Endothelial cell (in vitro differentiated cells): ENCODE measurements at places on chromosomes 2 and 18. TPM values are rescaled to one million over a fixed set of nuclear protein-coding genes. Genes with fewer than 3 reads are reported as not detected.

The CD207 gene
- 0.74 TPM for total RNA-seq

The TXNDC2 gene
- total RNA-seq: not detected

The FLACC1 gene
- total RNA-seq: 1.1 TPM

The LYPD6 gene
- 3.5 TPM for total RNA-seq

The ABI2 gene
- total RNA-seq: 101 TPM

The ANKRD62 gene
- total RNA-seq: 0.13 TPM

The REG3G gene
- total RNA-seq: not detected

The DIS3L2 gene
- 42.1 TPM for total RNA-seq

- H3K27me3 ChIP-seq: peaks cover 9% of the 10 kb centered on the region
- DNase-seq: peak; percentile 66
- H3K4me1 ChIP-seq: peaks cover 49% of the 10 kb centered on the region
- H3K4me3 ChIP-seq: no peak overlapping the region
- H3K27ac ChIP-seq: peak overlapping the region; percentile 68
- H3K36me3 ChIP-seq: peaks cover 4% of the 10 kb centered on the region
Observed at GRCh38 chr2:206800506-206801417, 35.4 kb downstream of the FASTKD2 start.

DNA sequence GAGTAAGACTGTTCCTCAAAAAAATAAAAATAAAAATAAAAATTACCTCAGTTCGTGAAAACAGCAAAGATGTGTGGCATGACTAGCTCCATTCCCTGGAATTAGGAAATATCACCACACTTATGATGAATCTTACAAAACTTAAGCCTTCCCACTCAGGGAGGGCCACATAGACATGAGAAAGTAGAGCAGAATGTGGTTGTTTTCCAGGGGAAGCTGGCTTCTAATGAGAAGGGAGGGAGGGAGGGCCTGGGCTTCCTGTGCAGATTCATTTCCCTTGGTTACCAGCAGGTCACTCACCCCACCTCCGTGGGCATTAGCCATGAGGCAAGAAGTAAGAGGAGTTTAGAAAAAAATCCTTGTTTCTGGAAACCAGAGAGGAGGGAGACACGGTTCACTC, 95.9 kb upstream of the RMDN2 start:
- H3K4me1 ChIP-seq: peaks cover 9% of the 10 kb centered on the region
- H3K27ac ChIP-seq: no peak overlapping the region
- H3K27me3 ChIP-seq: no peaks in the 10 kb centered on the region

DNA sequence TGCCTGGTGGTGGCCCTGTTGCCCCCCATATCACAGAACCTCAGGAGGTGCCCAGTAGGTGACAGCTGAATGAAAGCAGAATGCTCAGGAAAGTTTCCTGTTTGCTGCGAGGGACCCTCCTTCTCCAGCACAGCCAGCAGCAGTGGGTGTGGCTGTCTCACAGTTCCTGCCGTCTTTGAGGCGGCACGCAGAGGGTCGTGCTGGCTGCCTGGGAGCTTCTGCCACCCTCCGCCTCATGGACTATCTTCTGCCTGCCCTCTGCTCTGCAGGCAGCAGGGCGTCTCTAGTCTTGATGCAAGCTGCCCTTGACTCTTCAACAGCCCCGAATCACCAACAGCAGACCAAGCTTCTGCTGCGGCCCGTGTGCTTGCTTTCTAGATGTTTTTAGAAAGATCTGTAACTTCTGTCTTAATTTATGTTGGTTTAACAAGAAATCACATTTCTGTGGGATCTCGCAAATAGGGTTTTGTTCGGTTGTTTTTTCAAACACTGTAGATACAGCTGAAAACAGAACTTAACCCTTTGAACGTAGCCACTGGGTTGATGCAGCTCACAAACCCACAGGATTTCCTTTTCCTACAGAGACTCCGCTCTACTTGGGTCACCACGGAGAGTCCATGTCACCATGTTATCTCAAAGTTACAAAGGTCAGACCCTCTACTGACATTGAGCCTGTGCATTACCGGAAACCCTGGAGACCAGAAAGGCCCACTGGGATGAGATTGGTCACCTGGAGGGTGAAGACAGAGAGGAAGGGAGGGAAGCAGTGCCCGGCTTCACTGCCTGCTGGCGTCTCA, 144.9 kb downstream of the ACOXL start:
- DNase-seq: no peak
- peaks cover 4% of the 10 kb centered on the region for H3K36me3 ChIP-seq
- no peak overlapping the region for H3K4me3 ChIP-seq
- H3K4me1 ChIP-seq: peaks cover 9% of the 10 kb centered on the region
- H3K27me3 ChIP-seq: no peaks in the 10 kb centered on the region

DNA sequence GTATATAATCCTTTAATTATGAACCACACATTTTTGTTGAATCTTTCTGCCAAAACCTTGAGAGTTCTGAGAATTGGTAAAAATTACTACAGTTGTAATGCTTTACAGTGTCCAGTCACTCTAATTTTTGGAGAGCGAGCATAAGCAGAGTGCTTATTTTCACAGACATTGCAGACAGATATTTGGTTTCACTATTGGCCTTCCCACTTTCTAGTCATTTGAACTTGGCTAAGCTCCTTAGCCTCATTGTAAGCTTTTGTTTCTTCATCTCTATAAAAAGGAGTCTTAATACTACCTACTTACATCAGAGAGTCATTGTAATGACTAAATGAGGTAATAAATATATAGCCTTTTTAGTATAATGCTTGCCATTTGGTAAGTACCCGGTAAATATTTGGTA, 80.4 kb downstream of the LCLAT1 start:
- no peak overlapping the region for H3K27ac ChIP-seq
- no peaks in the 10 kb centered on the region for H3K36me3 ChIP-seq

DNA sequence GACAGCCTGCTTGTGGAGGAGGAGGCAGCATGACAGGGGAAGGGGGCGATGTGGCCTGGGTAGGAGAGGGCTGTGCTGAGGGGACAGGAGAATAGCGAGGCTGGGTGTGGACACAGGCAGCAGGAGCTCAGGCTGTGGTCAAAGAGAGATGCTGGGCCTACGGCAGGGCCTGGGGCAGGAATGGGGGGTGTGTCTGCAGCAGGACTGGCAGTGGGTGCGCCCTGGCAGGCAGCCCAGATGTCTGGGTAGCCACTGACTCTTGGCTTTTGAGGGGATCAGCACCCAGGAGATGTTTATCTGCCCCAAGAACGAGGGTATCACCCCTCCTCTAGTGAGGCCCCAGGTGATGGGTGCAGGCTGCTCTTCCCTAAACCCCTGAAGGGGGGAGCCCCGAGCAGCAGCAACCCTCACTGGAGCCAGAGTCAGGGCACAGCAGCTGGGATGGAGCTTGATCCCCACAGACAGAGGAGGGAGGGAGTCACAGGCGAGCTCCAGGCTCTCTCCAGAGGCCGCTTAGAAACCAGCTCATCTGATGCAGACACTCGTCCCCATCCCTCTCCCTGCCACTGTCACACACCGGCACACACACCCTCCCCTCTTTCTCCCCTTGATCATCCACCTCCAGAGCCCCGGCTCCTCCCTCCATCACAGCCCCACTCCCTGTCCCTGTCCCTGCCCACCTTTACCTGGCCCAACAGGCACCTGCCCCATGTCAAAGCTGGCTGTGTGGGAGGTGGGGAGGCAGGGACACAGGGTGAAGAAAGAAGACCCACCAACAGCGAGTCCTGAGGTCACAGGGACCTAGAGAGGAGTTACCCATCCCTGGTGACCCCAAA, 29.8 kb upstream of the TNS1 start:
- H3K27ac ChIP-seq: no peak overlapping the region
- H3K4me1 ChIP-seq: peaks cover 3% of the 10 kb centered on the region
- no peaks in the 10 kb centered on the region for H3K36me3 ChIP-seq
- no peak overlapping the region for H3K4me3 ChIP-seq
- H3K27me3 ChIP-seq: peaks cover 14% of the 10 kb centered on the region

GRCh38 chr2:240482141-240482540, 46.7 kb downstream of the GPC1 start:
- no peaks in the 10 kb centered on the region for H3K27me3 ChIP-seq
- DNase-seq: no peak
- no peak overlapping the region for H3K4me3 ChIP-seq
- H3K27ac ChIP-seq: no peak overlapping the region
- H3K36me3 ChIP-seq: no peaks in the 10 kb centered on the region

DNA sequence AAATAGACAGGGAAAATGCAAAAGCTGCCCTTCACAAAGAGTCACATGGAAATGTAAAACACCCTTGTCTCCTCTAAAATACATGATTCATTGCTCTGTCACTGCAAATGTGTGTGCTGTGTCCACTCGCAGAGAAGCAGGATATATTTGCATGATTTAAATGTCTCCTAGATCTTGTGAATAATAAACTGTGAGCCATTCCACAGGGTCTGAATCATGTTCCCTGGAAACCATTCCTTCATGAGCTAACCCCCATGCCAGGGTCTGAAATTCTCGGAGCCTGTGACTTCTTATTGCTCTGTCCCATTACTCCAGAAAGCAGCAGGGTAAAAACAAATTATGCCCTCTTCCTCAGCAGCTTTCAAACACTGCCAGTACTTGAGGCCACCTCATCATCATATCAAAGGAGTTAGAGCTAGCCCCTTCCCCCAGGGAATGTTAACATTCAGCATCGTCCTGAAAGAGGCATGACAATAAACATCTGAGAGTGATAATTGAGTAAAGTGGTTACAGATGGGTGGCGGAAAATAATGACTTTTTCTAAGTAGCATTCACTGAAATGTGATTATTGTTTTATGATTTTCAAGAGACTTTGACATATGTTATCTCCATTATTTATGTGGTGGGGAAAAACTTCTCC, 11.7 kb upstream of the CNGA3 start:
- no peak overlapping the region for H3K4me3 ChIP-seq
- H3K27ac ChIP-seq: no peak overlapping the region
- no peaks in the 10 kb centered on the region for H3K27me3 ChIP-seq
- no peaks in the 10 kb centered on the region for H3K4me1 ChIP-seq

- H3K27me3 ChIP-seq: peaks cover 4% of the 10 kb centered on the region
- H3K4me1 ChIP-seq: no peaks in the 10 kb centered on the region
- no peak overlapping the region for H3K4me3 ChIP-seq
- H3K36me3 ChIP-seq: no peaks in the 10 kb centered on the region
- no peak overlapping the region for H3K27ac ChIP-seq
Observed at GRCh38 chr2:126817172-126817571, 81.5 kb upstream of the TEX51 start.

DNA sequence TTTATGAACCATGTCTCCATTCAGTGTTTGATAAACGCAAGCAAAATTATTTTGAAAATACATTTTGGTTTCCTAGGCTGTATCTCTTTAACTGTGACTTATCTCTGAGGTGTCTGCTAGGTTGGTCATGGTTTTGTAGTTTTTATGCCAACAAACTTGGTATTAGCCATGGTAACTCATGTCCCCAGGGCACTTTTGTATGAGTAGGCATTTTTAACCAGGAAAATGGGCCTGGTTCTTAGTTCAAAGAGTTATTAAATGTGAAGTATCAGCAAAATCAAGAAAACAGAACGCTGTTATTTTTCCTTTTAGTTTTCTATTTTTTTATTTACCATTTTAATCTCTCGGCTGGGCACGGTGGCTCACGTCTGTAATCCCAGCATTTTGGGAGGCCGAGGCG, 179.3 kb upstream of the LHCGR start:
- no peak overlapping the region for H3K27ac ChIP-seq
- no peaks in the 10 kb centered on the region for H3K27me3 ChIP-seq
- no peak for DNase-seq
- no peak overlapping the region for H3K4me3 ChIP-seq
- peaks cover 10% of the 10 kb centered on the region for H3K4me1 ChIP-seq
- H3K36me3 ChIP-seq: no peaks in the 10 kb centered on the region

DNA sequence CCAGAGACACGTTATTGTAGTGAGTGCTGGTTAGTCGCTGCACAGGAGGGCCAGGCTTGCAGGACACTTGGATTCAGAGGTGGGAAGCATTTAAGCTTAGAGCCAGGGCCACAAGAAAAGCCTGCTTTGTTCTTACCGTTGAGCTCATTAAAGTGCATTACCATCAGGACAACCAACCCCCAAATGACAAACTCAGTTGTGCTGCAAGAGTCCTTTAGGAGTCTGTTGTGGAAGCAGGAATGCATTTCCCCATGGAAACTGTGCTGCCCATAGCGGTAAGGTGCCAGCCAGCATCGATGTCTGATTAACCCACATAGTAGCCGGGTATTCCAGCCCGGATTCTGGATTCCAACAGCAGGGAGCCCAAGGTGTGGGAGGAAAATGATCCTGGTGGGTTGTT, 23.4 kb upstream of the REEP1 start:
- no peaks in the 10 kb centered on the region for H3K4me1 ChIP-seq
- H3K27me3 ChIP-seq: peaks cover 3% of the 10 kb centered on the region
- H3K27ac ChIP-seq: no peak overlapping the region

DNA sequence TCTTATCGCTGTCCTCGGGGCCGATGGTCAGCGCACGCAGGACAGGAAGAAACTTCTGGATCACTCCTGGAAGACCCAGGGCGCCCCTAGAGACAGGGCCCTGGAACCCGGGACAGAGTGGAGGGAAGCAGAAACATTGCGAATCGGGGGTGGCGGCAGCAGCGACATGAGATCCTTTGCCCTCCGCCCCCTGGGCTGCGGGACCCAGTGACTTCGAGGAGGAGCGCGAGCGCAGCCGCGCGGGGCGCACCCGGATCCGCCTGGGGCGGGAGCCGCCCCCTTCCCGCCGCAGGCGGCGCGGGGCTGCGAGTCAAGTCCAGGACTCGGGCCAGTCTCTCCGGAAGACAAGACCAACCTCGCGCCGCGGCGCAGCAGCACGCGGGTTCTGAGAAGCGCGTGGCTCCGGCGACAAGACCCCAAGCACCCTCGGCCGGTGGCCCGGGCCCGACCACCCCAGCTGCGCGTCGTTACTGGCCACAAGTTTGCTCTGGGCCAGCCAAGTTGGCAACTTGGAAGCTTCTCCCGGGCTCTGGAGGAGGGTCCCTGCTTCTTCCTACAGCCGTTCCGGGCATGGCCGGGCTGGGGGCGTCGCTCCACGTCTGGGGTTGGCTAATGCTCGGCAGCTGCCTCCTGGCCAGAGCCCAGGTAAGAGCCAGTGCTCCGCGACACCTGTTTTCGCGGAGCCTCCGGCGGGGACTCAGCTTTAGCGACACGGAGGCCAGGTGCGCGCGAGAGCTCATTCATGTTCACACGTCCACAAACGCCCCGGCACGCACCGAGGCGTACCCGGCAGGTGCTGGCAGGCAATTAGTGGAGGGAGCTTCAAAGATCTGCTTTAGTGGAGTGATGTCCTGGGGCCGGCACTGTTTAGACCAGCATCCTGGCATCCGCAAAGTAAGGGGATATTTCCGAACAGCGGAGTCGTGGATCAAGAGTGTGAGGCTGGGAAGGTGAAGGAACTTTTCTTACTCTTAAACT, at the start of gene PTH2R:
Gene PTH2R (plus strand): TSS at position 319 of the 978 bp plus-strand sequence. CDS start 252 bp downstream, at position 571.
- H3K27me3 ChIP-seq: peaks cover 8% of the 10 kb centered on the region
- DNase-seq: peak; percentile 50
- H3K27ac ChIP-seq: no peak within 1 kb of the TSS
- peak within 1 kb of the TSS; percentile 87 for H3K4me3 ChIP-seq
- H3K36me3 ChIP-seq: no peaks in the 10 kb centered on the region

DNA sequence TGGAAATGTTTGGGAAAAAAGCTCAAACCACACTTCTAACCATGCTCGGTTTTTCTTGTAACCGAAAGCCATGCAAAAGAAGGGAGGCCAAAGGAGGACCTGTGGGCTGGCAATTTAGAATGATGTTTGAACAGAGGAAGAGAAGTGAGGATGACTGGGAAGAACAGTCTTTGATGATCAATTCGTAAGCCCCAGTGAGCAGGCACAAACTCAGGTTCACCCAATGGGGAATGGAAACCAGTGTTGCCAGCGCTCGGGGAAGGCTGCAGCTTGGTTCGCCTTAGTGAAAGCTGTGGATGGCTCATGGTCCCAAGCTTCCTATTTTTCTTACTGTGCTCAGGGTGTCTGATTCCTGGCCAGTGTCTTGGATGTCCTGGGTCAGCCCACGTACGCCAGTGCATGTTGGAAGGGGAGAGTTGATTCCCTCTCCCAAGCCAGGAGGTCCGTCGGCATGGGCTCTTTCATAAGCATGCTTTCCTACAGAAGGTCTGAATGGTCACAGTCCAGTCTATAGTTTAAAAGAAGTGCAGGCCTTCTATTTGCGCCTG, 79.2 kb downstream of the VAPA start:
- H3K36me3 ChIP-seq: peaks cover 4% of the 10 kb centered on the region
- H3K4me1 ChIP-seq: peaks cover 11% of the 10 kb centered on the region
- no peak for DNase-seq
- H3K27ac ChIP-seq: no peak overlapping the region
- no peak overlapping the region for H3K4me3 ChIP-seq
